Stimulated activated CD8-positive, alpha-beta memory T cell treated with anti-CD3 and anti-CD28 coated beads, Interleukin-2, amount 100 ng/mL, for 1 hour (primary cell): ENCODE measurements at places on chromosomes 4 and X.

- DNase-seq: no peak
Measured at GRCh38 chr4:145861336-145862318, 77.0 kb downstream of the ZNF827 start.

DNA sequence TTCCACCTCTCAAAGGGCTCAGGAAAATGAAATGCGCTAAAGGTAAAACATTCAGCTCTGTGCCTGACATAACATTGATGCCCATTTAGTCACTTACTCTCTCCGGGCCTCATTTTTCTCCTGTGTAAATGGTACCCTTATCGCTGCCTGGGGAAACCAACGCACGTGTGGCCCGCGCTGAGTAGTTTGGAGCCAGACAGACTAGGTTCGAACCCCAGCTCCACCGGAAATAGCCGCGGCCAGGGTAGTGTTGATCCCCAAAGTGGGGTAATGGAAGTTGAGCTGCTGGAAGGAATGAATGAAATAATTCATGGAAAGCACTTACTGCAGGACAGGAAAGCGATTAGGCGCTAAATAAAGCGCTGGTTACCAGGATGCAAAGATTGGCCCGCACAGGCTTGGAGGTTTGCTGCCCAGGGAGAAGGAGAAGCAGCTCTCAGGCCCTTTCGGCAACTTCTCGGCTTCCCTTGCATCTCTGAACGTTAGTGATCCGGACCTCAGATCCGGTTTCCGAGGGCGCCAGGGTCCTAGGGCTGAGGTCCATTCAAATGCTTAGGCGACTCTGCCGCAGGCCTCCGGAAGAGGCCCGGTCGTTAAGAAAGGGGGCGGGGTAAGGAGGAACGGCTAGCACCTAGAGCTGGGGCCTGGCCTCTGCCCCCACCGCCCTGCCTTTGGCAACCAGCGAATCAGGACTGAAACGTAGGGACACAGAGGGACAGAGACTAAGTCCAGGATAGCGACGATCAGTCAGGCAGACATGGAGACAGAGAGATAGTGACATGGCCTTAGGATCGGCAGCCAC is 13.3 kb downstream of the NKX3-2 start:
- no peak for DNase-seq

GRCh38 chr4:118849867-118850487 is 14.1 kb upstream of the SEC24D start:
- DNase-seq: no peak

DNA sequence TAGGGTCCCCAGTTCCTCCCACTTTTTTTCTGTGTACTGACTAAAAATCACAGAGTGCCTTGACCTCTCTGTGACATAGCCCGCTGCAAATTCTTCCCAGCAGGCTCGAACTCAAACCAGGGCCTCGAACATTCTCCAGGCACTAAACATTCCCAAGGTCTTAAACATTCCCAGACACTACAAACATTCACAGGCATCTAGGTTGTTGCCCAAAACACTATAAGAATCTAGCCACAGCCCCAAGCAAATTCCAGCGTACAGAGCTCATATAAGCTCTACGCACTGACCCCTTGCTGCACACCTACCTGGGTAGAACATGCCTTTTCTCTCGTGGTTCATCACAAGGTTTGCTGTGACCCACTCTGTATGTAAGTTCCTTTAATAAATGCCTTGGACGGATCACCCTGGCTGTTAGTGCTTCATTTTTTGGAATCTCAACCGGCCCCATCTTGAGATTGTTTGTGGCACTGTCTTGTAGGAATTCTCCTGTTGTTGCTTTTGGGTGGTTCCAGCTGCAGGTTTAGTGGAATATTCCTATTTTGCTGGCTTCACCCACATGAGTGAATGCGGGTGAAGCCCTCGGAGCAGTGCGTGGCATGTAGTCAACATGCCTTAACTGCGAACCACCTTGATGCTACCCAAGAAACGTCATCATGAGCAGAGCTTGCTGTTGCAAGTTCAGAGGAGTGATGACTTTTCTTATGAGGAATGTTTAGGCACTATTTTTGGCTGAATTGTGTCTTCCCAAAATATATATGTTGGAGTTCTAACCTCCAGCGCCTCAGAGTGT is 230.0 kb downstream of the HS3ST1 start:
- no peak for DNase-seq

GRCh38 chr4:158538911-158539310 is 17.2 kb downstream of the RXFP1 start:
- no peak for DNase-seq

DNA sequence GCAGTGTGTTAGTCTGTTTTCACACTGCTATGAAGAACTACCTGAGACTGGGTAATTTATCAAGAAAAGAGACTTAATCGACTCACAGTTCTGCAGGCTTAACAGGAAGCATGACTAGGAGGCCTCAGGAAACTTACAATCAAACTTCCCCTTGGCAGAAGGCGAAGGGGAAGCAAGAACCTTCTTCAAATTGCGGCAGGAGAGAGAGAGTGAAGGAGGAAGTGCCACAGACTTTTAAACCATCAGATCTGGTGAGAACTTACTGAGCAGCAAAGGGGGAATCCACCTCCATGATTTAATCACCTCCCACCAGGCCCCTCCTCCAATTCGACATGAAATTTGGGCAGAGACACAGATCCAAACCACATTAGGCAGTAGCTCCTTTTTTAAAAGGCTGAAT is 59.2 kb upstream of the LEF1 start:
- no peak for DNase-seq

GRCh38 chr4:20428436-20429160 is 176.9 kb downstream of the SLIT2 start:
- no peak for DNase-seq

DNA sequence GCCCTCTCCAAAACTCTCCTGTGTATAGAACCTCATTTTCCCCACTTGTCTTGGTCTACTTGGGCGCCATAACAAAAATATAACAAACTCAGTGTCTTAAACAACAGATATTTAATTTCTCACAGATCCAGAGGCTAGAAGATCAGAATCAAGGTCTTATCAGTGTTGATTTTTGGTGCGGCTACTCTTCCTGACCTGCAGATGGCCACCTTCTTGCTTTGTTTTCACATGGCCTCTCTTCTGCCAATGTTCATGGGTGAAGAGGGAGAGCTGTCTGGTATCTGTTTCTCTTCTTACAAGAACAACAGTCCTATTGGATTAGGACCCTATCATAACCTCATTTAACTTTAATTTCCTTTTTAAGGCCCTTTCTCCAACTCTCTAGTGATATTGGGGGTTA is 177.3 kb downstream of the PABPC4L start:
- DNase-seq: no peak

DNA sequence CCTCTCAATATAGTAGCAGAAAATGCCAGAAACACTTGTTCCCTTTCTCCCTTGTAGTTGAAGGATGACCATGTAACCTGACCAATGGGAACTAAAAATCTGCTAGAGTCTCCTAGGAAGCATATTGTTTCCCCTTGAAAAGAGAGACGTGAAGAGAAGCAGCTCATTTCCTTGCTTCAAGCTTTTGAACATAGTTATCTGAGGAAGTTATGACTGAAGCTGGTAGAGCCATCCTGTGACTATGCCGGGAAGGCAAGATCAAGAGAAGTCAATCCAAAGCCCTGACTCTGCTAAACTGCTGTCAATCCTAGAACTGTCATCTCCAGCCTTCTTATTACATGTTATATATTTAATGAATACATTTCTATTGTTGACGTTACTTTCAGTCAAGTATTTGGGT is 66.6 kb downstream of the EIF4E start:
- no peak for DNase-seq

DNA sequence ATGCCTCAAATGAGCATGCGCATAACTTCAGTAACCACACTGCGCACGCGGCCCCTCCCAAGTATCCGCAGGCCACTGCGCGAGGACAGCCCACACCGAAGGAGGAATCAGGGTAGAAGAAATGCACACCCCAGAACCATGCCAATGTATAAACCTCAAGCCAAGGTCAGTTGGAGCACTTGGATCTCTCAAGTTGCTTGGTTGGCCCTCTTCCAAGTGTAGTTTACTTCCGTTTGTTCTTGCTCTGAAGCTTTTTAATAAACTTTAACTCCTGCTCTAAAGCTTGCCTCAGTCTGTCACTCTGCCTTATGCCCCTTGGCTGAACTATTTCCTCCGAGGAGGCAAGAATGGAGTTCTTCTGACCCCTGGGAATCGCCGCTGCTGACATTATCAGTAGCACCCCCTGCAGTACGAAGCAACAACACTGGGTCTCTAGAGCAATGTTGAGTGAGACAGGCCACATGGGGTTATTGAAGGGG is 22.0 kb upstream of the SPINK2 start:
- DNase-seq: no peak

DNA sequence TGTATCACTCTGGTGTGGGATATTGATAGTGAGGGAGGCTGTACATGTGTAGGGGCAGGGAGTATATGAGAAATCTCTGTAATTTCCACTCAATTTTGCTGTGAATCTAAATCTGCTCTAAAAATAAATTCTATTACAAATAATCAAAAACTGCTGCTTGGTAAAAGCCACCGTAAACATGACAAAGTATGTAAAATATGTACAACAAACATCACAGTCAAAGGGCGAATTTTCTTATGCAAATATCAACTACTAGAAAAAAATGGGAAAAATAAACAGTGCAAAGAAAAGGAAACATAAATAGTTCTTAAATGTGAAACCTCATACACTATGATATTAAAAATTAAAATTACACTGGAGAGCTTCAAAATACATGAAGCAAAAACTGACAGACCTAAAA is 105.1 kb upstream of the DCLK2 start:
- no peak for DNase-seq

- DNase-seq: no peak
Measured at GRCh38 chrX:51742586-51742985, 656 bp upstream of the GSPT2 start.

DNA sequence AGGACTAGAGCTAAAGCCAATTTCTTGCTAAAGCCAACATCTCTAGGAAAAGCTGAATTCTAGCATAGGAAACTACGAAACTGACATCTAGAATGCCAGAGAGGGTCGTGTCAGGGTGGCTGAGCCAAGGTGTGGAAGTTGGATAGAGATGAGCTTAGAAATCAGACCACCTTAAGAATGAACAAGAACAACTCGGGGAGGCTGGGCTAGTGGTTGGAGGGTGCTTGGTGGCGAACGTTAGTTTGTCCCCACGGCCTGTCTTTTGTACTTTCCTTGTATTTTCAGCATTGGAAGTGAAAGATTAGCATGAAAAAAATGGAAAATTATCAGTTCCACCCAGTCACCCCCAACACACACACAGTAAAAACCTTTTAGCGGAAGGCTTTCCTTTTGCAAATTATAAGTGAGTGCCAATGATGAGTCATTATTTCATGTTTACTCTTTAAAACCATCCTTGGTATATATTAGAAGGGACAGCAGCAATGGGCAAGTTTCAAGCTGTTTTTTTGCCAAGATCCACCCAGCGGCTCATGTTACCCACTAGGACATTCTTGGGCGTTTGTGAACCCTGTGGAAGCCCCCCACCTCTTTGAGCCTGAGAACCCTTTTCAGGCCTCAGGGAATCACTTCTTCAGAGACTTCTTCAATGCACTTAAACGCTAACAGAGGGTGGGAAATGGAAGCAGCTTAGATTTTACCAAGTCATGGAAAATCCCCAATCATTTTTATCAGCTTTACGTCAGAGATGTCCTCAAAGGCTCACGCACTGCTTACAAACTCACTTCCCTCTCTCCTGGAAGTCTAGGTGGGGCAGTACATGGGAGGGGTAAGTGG is 4.9 kb upstream of the PPEF1 start:
- DNase-seq: no peak

DNA sequence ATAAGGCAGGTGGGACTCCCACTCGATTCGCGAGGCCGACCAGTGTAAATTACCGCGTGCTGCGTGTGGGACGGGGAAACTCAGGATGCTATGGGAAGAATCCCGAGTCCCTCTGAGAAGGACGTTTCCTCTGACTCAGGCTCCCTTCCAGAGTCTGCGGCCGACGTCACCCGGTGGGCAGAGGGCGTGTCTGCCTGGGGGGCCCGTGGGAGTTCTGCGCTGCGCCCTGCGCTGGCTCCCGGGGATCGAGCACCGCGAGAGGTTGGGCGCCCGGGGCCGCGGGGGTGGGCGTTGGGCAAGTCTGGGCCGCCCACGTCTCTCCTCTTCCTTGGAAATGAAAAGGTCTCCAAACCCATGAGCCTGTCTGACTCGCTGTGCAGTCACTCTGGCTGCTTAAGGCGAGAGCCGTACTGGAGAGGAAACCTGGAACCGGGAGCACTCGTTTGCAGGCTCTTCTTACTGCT is 568 bp downstream of the NIPAL1 start:
- no peak for DNase-seq

DNA sequence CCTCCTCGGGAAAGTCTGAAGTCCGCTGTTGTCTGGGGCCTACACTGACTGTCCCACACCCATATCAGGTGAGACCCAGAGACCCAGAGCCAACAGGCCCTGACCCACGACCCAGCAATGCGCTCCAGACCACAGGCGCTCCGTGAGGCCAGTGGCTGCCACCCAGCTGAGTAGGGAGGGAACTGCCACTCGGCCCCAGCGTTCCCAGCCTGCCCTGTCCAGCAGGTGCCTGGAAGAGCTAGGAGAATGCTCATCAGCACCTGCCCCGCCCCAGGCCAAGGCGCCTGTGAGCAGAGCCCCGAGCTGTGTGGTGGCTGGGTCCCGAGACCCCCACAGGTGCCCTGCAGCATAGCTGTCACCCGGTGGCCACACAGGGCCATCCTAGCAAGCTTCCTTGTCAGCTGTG is 2.7 kb downstream of the SPON2 start:
- DNase-seq: no peak

DNA sequence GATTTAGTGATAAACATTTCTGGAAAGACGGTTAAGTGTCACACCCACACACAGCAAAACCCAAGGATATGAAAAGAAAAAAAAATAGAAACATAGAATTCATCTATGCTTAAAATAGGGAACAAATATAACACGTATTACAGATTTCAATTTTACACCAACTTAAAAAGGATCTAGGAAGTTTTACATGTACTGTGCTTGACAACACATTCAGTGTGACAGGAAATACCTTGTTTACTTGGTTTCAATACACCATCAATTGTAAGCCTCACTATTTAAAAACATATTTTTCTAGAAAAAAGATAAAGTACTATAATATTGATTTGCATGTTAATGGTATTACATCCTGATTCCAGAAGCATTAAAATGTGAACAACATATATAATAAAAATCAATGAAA is 77.0 kb upstream of the SPRY1 start:
- no peak for DNase-seq

GRCh38 chr4:187493661-187494060 is 501.9 kb upstream of the ZFP42 start:
- DNase-seq: no peak

DNA sequence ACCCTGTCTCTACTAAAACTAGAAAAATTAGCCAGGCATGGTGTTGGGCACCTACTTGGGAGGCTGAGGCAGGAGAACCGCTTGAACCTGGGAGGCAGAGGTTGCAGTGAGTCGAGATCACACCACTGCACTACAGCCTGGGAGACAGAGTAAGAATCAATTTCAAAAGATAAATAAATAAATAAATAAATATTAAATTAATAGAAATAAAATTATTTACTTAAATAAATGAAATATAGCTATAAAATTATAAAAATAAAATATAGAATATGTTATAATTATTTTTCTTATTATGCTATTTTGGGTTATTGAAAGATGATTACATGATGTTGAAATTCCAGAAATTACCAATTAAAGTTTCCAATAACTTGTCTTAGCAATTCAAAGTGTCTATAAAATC is 1029.8 kb upstream of the AGA start:
- DNase-seq: no peak
